ENCODE measurements at places on chromosomes 5 and 9.

DNA sequence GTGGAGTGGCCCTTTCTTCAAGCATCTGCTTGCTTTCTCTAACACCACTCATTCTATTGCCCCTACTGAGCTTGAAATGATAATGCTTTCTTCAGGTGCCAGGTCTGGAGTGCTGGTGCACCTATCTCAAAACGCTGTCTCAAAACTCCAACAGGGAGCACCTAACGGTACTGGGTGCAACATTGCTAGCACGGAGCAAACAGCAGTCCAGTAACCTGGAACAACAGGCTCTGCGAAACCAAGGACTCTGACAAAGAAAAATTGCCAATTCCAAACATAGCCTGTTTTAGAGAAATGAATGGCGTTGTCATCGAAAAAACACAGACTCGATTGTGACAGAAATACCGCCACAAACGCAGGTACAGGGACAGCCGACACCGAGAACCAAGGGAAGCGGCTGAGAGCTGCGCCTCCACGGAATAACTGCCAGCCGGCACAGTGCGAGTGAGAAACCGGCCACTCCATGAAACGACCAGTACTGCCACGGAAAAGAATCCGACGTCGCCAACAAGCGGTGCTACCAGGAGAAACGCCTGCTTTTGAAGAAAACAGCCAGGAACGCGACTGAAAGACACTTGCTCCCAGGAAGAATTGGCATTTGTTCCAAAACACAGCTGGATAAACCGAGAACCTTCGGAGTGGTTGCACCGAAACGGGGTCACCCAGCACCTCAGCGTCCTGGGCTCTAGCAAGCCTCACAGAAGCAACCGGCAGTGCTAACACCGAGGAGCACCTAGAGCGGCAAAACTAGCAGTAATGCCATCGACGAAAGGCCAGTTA lies 3.1 kb downstream of the ANXA2R start:
- DNase-seq = peak; percentile 22

DNA sequence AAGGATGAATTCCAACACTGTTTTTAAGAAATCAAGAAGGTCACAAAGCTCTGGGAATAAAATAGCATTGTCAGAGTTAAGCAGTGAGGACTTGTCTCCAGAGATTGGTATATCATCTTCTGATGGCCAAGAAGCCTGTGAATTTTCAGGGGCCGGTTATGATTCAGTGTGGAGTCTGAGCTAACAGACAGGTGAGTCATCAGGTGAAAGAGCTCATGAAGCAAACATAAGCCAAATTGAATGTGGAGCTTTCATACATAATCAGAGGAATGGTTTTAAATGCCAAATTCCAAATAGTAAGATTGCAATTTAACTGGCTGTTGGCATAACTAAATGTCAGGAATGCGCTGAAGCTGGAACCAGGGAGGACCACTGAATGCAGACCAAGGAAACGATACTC lies 494.2 kb downstream of the MTRR start:
- DNase-seq = no peak

DNA sequence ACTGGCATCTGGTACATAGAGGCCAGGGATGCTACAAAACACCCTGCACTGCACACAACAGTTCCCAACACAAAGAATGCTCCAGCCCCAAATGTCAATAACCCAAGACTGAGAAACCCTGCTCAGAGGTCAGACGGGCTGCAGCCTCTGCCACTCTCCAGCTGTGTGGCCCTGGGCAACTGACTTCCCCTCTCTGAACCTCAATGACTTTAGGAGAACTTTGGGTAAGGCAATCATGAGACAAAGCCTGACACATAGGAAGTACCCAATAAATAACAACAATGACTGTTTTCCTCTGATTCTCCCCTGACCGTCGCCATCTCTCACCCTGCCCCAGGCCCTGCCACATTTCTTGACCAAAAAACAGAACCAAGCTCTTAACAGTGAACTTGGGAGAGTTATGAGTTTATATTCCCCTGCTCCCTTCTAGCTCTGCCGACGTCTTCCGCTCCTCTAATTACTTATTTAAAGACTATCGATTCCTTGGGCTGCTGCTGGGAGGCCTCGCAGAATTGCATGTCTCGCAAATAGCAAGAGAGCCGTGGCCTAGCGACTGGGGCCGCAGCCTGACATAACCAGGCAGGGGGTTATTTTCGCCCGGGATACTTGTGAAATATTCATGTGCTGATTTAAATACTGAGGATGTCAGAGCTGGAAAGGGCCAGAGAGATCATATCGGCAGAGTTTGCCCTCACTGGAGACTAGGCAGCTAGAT lies 24.5 kb upstream of the CRB2 start:
- DNase-seq = no peak

- DNase-seq = peak; percentile 50
These were observed 36.4 kb upstream of the IPPK start for GRCh38 chr9:92706218-92706940.

DNA sequence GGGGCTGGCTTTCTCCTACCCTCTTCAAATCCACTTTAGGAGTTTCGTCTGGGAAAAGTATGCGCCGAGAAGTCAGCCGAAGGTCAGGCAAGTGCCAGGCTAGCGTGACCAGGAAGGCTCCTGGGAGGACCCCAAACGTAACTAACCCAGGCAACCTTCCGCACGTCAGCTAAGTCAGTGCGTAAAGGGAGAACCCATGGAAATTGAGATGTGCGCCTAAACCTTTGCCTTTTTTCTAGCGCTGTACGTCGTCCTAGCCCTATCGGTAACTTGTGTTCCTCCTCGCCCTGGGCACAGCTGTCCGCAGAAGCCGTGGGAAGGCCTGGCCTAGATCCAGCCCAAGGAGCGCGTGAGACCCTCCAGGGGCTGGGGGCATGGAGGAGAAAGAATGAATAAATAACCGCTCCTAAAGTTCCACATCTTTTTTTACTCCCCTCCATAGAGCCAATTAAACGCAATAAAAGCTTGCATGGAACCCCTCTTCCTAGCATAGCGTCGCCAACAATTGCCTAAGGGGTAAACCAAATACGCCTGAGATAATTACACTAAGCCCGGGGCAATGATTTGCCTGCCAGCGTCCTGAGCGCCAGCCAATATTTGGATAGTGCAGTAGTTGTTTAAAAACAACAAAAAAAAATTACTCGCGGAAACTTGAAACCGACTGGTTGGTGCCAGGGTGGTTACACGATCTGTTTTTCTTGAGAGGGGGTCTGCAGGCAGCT lies 4.0 kb upstream of the FOXB2 start:
- DNase-seq = no peak

GRCh38 chr5:124001036-124001615 lies 489.1 kb downstream of the CSNK1G3 start:
- no peak for DNase-seq

- no peak for DNase-seq
These were observed 101.1 kb downstream of the TLE4 start for GRCh38 chr9:79672891-79673290.

DNA sequence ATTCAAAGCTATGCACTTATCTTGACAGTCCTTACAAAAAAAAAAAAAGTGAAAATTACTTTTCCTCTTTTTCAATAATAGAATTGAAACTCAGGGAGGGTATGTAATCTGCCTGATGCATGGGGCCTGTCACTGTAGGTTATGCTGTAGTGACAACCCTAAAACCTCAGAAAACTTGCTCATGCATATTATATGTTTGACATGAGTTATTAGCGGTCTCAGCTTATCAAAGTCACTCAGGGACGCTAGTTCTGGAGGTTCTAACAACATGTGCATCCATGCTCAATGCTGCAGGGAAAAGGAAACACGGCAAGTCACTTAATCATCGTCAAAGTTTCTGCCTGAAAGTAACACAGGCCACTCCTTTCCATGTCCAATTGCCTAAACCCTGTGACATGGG lies 78.4 kb upstream of the TMEM252 start:
- no peak for DNase-seq

GRCh38 chr9:99055384-99055783 lies 49.5 kb upstream of the TGFBR1 start:
- DNase-seq = no peak

DNA sequence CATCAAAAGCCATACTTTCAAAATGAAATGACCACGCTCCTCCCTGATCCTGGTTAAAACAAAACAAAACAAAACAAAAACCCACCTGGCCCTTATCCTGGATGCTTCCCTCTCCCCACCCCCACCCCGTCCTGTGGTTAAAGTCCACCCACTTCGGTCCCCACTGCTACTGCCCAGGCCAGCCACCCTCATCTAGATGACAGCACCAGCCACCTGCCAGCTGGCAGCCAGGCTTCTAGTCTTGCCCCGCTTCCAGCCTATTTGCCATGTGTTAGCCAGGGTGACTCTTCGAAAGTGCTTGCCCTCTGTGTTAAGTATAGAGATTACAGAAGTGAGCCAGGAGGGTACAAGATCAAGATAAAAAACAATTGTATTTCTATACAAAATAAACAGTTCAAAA lies 27.5 kb upstream of the NCS1 start:
- DNase-seq = no peak

Data from CD4-positive, alpha-beta T cell treated with Interleukin-10 for 1 hour (primary cell).